CD8-positive, alpha-beta memory T cell (primary cell): ENCODE measurements at places on chromosomes 13 and 19.

GRCh38 chr19:6039566-6040225 lies 61.8 kb upstream of the RANBP3 start:
- no peak for DNase-seq

DNA sequence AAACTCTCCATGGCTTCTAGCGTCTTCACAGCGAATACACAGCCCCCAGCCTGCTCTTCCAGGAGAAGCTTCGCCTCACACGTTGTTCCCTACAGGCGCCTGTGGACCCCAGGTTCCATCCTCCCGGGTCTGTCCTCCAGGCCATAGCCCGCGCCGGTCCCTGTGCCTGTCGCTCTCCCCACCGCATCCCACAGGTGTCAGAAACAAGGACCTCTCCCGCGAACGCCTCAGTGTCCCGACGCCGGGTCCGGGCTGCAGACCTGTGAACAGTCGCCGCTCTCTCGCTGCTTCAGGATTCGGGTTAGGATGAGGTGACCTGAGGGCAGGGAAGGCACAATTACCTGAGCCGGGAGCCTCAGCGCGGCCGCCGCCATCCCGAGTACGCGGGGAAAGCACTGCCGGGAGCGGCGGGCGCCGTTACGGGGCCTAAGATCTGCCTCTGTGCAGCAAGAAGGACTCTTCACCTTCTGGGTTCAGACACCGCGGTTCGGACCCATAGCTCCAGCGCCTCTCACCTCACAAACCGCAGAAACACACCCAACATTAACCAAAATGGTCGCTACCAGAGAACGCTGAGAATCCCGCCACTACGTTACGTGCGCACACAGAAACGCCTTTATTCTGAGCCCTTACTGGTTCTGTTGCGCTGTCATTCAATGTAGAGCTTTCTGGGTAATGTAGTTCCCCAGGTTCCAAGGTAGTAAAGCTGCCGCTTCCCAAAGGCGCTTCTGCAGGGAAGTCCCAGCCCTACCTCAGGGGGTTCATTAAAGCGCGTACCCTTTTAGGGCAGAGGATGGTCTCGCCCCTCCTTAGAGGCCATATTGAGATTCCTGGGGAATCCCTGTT lies at the start of gene ZNF418:
Gene ZNF418 (minus strand): TSS at position 583 of the 846 bp plus-strand sequence. CDS start 1,580 bp downstream, outside the sequence.
- no peak for DNase-seq

GRCh38 chr19:51742789-51743188 lies 8.9 kb downstream of the FPR1 start:
- DNase-seq: no peak

GRCh38 chr13:35143123-35143522 lies 201.1 kb downstream of the NBEA start:
- DNase-seq: no peak

DNA sequence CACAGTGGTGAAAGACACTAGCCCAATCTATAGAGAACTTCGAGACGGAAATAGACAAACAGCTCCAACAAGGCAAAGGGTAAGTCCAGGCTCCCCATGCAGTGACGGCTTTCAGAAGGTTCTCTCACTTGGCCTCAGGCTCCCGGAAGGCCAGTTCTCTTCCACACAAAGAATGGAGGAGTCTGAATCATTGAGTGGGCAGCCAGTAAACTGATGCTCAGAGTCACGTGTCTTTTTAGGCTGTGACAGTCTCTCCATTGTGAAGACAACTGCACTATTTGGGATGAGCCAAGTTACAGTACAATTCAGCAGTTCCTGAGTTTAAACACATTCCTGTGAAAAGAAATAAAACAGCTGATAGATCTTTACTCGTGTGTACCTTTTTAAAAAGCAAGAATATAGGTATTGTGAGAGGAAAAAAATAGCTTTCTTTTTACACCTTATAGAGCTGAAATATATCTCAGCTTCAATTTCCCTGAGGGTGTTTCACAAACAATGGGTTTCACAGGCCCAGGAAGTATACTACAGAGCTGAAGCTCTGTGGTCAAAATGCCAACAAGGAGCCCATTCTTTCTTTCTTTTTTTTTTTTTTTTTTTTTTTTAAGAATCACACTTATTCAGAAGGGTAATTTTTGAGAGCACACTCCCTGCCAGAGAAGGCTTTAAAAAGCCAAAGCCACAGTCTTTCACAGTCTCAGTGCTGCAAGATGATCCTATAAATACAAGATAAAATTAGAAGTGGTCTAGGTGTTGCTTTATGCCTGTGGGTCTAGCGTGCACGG lies 135.1 kb downstream of the FREM2 start:
- no peak for DNase-seq

DNA sequence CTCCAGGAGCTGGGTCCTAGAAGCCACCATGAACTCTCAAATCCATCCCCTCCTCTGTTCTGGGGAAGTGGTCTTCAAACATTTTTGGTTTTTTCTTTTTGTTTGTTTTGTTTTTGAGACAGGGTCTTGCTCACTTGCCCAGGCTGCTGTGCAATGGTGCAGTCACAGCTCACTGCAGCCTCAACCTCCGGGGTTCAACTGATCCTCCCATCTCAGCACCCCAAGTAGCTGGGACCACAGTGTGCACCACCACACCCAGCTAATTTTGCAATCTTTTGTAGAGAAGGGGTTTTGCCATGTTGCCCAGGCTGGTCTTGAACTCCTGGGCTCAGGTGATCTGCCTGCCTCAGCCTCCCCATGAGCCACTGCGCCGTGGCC lies 7.0 kb downstream of the BLVRB start:
- no peak for DNase-seq
